ENCODE measurements at places on chromosomes 5 and 9.

DNA sequence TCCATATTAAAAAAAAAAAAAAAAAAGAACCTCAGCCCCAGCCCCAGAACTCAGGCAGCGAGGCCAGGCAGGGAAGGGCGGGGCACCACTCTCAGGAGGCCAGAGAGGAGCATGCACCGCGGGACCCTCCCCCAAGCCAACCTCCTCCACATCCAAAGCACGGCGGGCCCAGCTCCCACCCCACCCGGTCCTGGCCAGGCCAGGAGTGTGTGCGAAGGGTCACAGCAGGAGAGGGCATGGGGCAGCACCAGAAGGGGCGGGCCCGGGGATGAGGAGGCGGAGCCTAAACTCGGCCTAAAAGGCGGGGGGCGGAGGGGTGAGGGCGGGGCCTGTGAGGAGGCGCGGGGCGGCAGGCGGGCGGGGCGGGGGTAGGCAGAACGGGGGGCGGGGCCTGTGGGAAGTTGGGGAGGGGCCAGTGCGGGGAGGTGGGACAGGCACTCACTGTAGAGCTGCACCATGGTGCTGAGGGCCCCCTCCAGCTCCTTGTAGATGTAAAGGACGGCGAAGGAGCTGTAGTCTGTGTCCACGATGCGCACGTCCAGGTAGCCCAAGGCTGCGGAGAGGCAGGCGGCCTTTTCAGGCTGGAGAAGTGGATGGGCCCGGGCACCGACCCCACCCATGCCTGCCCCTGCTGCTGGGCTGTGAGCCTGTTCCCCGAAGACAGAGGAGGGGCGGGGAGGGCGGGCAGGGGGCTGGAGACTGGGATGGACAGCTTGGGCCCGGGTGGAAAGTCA lies 1.2 kb downstream of the LCN15 start:
- DNase-seq: no peak

- DNase-seq: no peak
Observed at GRCh38 chr5:177404641-177405179, 4.2 kb upstream of the PFN3 start.

DNA sequence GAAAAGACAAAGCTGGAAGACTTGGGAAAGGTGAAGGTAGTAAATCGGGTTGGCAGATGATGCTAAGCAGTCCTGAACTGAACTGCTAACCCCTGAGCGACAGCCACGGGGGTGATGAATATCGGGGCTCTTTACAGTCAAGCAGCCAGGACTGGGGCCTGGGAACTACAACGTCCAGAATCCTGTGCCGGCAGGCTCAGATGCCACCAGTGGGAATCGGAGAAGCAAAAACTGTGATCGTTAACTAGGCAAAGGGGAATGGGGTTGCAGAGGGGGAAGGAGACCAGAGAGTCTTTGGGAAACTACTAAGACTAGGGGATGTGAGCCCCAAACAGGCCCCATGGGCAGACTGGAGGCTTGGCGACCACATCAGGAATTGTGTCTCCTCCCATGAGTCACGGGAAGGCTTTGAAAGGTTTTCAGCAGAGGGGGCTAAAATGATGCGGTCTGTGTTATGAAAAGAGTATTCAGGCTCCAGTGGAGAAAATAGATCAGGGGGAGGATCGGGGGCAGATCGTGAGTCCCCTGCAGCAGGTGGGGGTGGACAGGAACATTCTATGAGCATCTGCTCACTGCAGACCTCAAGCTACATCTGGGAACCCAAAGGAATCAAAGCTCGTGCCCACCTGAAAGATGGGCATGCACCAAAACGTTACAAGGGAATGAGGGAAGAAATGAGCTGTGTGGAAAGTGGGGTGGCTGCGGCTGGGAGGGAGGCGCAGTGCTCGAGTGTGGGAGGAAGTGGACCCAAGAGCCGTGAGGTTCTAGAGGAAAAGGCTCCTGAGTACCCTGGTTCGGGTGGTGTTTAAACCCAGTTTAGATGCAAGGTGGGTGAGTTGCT lies 53.8 kb downstream of the HRH2 start:
- DNase-seq: no peak

DNA sequence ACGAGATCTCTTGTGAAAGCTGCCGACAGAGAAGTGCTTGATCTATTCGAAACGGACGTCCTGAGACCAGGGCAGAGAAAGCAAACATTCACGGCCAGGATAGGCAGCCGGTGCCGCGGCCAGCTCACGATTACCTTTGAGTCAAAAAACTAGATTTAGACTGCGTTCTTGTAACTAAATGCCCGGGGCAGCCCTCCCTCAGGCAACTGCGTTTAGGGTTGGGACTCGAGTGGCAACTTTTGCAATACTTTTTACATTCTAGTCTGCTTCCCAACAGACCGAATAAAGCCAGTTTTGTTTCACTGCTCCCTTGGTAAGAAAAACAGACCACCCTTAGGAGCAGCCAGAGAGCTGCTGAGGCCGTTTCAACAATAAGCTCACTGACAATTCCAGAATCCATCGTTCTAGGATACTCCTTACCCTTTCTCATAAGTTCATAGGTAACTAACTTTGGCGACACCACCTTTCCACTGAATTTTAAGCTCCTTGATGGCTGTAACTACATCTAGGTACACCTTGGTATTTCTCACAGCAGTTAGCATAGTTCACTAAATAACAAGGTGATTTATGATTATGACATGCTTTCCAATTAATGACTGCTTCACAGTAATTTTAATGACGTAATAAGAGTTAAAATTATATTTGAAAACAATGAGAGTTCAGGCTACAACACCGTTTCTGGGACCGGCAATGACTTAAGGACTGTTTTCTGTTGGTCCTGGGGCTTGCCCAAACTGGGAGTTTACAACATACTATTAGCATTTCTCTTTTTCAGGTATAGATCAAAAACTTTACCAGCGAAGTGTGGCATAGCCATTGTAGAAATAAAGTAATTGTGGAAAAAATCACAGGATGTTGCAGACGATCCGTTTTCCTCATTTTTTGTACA lies 899 bp upstream of the RAPGEF6 start:
- no peak for DNase-seq

- DNase-seq: no peak
Observed at GRCh38 chr5:23991406-23991805, 484.0 kb downstream of the PRDM9 start.

DNA sequence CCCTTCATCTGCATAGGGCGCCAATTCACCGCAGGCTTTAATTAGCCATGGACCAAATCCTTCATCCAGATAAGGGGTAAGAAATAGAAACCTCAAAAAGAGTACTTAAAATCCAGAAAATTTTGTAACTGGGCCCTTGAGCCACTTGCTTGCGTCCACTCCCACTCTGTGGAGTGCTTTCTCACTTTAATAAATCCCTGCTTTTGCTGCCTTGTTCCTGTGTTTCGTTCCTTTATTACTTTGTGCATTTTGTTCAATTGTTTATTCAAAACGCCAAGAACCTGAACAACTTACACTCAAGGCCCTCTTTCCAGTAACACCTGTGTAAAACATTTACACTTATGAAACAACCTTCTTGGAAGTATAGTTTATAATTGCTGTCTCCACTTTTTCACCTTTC lies 66.5 kb downstream of the HMHB1 start:
- no peak for DNase-seq

- no peak for DNase-seq
Observed at GRCh38 chr9:88990729-88991065, 571 bp upstream of the S1PR3 start.

GRCh38 chr5:132424167-132424880 lies 54.8 kb downstream of the SLC22A5 start:
- no peak for DNase-seq

DNA sequence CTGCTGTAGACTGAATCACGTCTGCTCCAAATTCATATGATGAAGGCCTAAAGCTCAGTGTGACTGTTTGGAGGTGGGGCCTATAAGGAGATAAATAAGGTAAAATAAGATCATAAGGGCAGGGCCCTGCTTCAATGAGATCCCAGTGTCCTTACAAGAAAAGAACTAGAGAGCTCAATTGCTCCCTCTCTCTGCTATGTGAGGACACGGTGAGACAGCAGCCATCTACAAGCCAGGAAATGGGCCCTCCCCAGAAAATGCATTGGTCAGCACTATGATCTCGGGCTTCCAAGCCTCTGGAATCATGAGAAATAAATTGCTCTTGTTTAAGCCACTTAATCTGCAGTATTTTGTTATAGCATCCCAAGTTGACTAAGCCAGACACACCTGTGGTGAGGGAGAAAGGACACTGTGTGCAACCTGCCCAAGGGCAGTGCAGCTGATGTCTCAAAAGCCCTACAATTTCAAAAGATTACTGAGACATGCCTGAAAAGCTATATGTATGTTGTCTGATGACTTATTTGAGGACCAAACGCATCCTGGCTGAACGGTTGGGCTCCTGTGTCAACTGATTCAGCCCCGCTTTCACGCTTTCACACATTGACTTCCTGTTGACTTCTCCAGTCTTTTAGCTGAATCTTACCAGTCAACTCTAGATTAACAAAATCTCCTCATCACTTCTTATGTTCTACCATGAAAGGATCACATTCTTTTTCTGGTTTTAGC lies 13.2 kb downstream of the GZMK start:
- DNase-seq: no peak

GRCh38 chr5:20340126-20340525 lies 352.1 kb upstream of the CDH18 start:
- DNase-seq: no peak

DNA sequence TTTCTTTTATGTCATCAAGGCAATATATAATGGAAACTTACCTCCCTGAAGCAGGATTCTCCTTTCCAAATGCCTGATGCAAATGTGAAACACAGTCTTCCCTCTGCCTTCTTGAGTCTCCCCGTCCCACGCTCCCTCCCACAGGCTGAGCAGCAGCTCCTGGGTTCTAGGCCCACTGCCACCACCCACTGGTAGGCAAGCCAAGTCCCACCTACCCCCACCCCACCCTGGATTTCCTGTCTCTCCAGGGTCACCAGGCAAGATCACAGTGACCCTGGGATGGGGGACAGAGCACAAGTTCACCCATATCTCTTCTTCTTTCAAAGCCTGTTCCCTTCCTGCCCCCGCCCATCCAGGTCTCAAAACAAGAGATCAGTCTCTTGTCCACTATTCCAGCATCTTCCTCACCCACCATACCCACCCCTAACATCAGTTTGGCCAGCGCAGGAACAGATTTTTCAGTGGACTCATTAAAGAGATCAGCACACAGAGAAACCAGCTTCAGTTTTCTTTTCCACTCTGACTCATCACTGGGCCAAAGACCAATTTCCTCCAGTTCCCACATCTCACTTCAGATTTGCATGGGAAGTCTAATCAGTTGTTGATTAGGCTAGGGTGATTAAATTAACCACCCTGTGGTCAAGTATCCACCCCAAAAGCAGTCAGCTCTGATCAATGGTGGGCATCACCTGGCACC lies 151.5 kb downstream of the ACTL7B start:
- no peak for DNase-seq

GRCh38 chr9:30732060-30732459 lies 1652.4 kb upstream of the ACO1 start:
- no peak for DNase-seq

GRCh38 chr5:178685386-178686059 lies 44.9 kb downstream of the ZNF354A start:
- no peak for DNase-seq

GRCh38 chr9:38682713-38683112 lies 37.2 kb downstream of the FAM240B start:
- no peak for DNase-seq

DNA sequence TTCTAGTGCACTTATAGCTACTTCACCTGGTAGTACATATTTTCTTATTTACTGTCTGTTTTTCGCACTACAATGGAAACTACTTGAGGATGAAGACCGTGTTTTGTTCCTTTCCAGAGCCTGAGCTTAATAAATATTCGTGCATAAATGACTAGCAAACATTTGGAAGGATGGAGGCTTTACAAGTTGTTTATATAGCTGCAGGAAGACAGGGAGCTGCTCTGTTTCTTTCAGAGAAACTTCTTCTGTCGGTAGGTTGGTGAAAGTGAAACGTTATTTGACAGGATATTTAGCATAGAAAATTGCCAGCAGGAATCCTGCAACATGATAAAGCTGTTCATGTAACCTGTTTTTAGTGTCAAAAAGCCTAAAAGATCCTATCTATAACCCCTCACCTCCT lies 210.6 kb downstream of the PCSK5 start:
- DNase-seq: no peak

DNA sequence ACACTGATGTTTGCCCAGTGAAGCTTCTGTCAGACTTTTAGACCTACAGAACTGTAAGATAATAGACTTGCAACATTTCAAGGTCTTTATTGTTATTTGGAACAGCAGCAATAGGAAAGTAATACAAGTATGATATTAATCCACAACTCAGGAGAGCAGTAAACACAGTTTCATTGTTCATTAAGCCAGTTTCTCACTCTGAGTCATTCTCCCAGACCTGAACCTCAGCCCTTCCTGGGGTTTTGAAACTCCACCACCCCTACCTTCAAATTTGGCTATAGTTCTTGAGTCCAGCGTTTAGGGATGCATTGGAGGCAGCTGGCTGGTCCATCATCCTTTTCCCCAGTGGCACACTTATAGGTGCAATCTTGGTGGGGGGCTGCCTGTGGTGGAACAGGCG lies 203.2 kb downstream of the RAB3C start:
- no peak for DNase-seq

DNA sequence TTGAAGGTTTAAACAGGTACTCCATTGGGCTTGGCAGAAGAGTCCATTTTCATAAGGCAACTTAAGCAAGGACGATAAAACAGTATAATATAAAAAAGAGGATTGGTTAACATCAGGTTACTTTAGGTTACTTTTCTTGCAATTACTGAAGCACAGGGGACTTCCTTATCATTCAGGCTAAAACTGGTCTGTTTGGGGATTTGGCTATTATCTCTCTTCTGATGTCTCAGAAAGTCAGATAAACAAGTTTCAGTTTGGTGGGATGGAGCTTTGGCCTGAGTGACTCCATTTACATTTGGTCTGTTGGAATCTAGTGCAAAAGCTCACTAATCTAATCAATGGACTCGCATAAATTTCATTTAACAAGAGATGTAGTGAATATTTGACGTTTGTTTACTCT lies 8.0 kb downstream of the GAPT start:
- no peak for DNase-seq

- DNase-seq: no peak
Observed at GRCh38 chr9:29778281-29778849, 2205.1 kb upstream of the C9orf72 start.

- DNase-seq: no peak
Observed at GRCh38 chr5:82277613-82277986, 554 bp downstream of the RPS23 start.

DNA sequence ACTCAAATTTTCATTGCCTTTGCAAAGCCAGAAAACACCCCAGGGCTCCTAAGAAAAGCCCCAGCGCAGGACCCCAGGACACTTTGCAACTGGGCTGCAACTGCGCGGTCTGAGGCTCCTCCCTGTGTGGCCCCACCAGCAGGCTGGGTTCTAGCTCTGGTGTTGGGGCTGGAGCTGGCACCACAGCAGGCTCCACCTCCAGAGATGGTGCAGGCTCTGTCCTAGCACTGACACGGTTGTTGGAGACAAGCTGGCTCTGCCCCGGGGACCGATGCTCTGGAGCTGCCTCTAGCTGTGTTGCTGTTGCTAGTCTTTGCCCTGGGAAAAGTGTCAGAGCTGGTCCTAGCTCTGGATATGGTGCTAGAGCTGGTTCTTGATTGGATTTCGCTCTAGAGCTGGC lies 13.6 kb downstream of the LCN10 start:
- no peak for DNase-seq

DNA sequence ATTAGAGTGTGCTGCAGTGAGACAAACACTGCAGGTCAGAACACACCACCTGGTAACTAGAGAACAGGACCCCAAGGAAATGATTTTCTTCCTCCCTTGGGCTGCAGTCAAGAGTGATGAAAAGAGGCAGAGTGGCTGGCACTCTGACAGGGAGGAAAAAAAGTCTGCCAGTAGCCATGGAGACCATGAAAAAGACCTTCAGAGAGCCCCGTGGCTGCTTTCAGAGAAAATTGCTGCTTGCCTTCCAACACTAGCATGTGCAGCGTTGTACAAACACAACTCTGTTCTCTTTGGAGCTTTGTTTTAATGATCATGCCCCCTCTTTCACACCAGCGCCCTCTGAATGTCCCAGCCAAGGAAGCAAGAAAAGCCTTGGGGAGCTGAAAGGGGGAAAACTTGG lies 68.8 kb downstream of the ANKRD55 start:
- no peak for DNase-seq

Data from thoracic aorta (tissue), 2 donors.